Bone marrow (tissue), 2 donors: ENCODE measurements at places on chromosomes 5 and 9.

GRCh38 chr9:92728831-92729734, 35.5 kb downstream of the BICD2 start:
- no peak for DNase-seq

DNA sequence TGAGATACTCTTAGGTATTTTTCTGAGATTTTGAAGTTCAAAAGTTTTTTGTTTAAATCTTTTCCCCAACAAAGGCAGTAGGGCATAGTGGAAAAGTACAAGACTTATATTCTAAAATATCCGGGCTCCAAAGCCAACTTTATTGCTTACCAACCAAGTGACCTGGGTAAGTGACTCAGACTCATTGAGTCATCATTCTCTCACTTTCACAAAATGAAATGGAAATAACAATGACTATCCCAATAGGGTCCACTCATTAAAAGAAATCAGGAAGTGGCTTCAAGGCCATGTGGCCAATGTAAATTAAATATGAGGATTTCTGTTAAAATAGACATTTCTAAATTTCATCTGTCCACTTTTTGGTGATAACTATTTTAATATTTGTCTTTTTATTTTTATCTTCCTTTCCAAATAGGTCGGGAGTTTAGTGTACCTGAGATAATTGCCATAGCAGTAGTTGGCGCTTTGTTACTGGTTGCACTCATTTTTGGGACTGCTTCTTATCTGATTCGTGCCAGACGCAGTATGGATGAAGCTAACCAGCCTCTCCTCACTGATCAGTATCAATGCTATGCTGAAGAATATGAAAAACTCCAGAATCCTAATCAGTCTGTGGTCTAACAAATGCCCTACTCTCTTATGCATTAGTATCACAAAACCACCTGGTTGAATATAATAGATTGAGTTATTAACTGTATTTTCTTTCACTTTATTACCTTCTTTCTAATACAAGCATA, 15.5 kb downstream of the TYRP1 start:
- no peak for DNase-seq

DNA sequence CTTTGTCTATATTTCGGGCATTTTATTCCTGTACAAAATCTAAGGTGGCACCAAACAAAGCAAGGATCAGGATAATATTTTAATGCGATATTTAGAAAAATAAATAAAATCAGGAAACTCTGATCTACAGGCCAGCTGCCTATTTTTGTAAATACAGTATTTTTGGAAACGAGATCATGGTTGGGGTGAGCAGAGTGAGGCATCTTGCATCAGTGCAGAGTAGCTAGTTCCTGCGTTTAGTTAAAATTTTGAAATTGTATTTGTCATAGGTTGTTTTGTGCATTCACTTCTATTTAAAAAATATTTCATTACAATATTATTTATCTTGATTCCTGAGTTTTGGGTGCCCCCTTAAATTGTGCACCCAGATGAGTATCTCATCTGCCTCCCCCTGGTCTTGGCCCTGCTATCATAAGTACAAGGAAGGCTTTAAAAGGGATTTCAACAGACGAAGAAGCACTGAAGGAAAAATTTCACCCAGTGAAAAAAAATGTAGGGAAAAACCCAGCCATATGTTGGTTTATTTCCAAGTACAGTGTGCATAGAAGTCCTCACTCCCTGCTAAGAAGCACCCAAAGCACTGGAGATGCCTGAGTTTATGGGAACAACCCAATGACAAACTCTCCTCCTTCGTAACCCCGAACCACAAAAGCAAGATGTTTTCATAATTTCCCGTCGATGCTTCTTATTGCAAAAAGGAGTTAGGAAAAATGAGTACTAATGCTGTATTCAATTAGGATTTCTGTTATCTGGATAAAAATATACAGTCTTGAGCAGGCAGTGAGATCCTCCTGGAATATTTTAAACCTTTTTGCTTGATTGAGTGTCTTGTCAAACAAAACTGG, 304.7 kb upstream of the CLINT1 start:
- no peak for DNase-seq

- DNase-seq = no peak
Observed at GRCh38 chr5:138460032-138460693, 5.1 kb upstream of the EGR1 start.

- DNase-seq = no peak
Observed at GRCh38 chr5:92605591-92605990, 975.4 kb downstream of the NR2F1-AS1 start.

DNA sequence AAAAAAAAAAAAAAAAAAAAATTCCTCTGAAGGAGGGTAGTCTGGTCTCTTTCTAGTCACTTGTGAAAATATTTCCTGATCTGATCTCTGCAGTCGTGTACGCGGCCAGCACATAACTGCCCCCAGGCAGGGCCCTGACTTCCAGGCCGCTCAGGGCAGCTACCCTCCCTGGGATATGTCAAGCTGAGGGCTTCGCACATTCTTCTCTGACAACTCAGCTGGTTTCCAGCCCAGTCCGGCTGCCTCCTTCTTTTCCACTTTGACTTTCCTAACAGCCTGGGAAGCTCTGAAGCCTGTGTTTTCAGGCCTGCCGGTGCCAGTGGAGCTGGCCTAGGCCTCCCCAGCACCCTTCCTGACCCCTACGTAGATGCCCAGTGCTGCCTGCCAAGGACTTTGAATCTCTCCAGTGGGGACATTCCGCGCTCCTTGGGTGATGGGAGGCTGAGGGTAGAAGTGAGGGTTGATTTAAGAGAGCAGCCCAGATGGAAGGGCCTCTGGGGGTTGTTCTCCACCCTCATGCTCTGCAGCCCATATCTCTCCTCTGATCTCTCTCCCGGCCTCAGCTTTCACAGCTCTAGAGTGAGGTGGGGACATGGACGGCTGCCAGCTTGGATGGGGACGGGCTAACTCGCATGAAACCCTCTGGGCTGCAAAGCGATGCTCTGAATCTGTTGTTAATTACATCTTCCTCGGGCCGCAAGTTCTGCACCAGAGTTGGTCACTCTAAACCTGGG, 20.7 kb downstream of the COL5A1 start:
- DNase-seq = no peak

DNA sequence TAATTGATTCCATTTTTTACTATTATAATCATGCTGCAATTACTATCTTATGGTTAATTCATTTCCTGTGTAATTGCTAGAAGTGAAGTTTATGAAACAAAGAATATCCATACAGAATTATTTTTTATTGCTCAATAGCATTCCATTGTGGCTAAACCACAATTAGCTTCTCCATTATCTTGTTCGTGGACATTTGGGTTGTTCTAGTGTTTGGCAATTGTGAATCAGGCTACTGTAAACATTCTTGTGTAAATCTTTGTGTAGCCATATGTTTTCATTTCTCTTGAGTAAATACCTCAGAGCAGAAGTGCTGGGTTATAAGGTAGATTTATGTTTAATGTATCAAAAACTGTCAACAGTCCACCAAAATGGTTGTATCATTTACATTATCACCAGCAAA, 341.1 kb downstream of the MAT2B start:
- no peak for DNase-seq

DNA sequence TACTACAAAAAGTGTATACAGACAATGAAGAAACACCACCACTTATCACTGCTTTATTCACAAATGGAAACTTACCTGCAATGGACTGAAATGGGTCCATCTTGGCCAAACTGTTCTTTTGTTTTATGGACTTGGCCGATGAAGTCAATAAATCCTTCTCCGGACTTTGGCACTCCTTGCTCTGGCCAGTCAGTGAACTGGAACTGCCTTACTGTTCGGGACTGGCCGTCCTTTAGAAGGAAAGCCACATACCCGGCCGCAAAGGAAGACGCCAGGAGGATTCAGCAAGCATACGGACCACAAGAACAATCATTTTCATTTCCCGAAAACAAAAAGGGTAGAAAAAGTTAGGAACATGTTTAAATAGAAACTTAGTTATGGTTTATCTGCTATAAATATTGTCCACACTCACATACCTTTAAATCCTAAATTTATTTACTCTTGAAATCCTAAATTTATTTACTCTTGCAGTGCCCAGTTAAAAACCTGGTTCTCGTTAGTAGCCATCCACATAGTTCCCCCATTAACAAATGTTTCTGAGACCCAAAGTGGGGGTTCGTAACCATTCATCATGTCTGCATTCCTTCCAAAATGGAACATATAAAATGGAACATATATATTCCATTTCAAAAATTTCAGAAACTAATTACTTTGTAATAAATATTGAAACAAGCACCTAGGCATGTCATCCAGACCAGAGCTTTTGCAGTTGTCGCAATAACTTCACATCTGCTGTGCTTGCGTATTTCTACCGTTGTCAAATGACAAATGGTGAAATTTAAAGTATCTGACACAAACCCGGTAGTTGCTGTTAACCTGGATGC, 532.1 kb upstream of the DMAC1 start:
- no peak for DNase-seq

DNA sequence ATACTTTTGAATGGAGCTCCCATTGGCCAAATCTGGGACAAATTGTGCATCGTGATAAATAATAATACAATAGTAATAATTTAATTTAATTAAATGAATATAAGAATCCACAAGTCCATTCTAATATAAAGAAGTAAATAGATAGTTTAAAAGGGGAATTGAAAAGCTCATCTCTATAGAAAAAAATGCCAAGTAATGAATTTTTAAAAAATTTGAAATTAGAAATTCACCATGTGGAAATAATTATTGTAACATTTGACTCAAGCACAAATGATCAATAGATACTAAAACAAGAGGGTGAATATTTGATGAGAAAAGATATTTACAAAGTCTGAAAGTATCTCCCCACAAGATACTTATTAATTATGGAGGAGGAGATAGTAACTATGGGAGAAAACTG, 467.4 kb downstream of the CETN3 start:
- no peak for DNase-seq

DNA sequence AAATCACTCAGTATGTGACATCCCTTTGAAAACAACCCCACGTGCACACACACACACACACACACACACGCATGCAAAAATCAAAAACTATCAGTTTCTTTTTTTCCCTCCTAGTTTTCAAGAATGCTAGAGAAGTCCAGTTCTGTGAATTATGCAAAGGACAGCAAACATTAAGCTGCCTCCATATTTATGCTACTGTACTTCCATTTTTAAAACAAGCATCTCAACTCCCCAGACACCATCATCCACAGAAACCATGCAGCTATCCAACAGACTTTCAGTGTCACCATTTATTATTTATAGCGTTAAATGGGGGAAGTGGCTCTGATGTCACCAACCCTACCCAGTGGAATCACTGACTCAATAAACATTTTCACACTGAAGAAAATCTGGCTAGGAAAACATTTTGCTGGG, 1.6 kb downstream of the FBXW11 start:
- peak; percentile 61 for DNase-seq

GRCh38 chr5:145543968-145544367, 291.2 kb downstream of the PRELID2 start:
- DNase-seq = no peak

- DNase-seq = no peak
Observed at GRCh38 chr9:35340046-35340445, 149.9 kb upstream of the RUSC2 start.

GRCh38 chr5:142783601-142784341, 13.6 kb downstream of the ARHGAP26 start:
- DNase-seq = no peak

GRCh38 chr9:6938447-6938846, 180.7 kb downstream of the KDM4C start:
- DNase-seq = no peak

- no peak for DNase-seq
Observed at GRCh38 chr5:132479111-132479951, 11.2 kb downstream of the IRF1 start.

GRCh38 chr5:150605546-150605945, 34.9 kb upstream of the SYNPO start:
- no peak for DNase-seq

DNA sequence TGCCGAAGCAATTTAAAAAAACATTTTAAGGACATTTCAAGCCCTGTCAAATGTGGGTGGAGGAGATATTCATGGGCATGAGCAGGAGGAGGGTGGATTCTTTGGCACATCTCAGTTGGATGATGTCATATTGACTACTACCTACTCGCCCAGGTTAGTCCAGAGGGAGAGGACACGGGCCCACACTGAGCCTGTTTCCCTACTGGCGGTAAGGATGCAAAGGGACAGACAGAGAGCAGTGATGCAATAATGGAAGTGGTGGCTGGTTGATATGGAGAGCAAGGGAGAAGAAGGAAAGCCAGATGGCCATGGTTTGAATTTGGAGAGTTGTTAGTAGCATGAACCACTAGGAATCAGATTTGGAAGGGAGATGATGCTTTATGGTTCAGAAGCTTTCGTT, 34.1 kb upstream of the PDE8B start:
- DNase-seq = no peak

GRCh38 chr9:1373445-1373844, 323.3 kb downstream of the DMRT2 start:
- DNase-seq = no peak

DNA sequence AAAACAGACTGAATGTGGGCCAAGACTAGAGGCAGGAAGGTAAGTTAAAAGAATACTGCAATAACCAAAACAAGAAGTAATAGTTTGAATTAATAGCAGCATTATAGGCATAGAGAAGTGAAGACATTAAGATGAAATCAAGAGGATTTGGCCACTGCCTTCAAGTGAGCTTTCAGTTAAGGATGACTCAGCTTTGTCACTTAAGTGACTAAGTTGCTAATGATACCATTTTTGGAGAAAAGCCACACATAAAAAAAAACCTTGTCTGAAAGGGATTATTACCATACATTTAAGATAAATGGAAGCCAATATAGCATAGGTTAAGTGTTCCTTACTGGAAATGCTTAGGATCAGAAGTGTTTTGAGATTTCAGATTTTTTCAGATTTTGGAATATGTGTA, 57.0 kb downstream of the ECPAS start:
- DNase-seq = peak; percentile 21

- DNase-seq = no peak
Observed at GRCh38 chr5:111752426-111752965, 4.5 kb downstream of the NREP start.

DNA sequence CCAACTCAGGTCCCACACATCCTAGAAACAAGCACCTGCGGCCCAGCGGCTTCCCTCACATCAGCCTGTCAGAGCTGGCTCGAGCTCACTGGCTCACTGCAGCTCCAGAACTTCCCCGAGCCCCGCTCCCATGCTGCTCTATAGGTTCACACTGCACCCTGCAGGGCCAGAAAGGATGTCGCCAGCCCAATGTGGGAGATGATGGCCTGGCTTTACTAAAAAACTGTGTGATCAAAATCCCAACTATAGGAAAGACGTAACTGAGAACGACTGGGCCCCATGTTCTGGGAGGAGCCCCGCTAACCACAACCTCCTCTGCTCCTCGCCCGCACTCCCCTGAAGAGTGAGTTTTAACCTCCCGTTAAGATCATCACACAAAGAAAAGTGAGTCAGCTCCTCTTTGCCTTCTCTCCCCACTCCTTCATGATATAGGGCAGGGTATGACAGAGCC, 4.6 kb downstream of the SURF4 start:
- DNase-seq = no peak

GRCh38 chr5:174057206-174057605, 11.7 kb downstream of the NSG2 start:
- DNase-seq = no peak
